ENCODE measurements at places on chromosomes 1 and 21.

GRCh38 chr1:57281324-57281723 lies 142.5 kb downstream of the DAB1 start:
- DNase-seq: peak; percentile 84

DNA sequence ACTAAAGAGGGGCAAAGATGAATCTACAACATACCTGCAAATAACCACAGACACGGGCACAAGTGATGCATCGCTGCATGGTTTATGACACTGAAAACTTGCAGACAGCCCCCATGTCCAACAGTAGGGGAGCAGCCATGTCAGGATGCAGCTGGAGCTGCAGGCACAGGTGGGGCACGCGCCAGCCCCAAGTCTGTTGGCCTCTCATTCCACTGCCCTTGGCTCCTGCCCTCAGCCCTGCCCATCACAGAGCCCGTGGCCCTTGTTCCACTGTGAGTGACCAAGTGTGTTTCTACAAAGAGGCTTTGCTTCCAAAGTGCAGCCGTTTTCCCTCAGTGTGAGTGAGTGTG lies 3.2 kb upstream of the PADI4 start:
- DNase-seq: no peak

- DNase-seq: no peak
Observed at GRCh38 chr1:48667782-48668181, 108.9 kb downstream of the BEND5 start.

- DNase-seq: peak; percentile 68
Observed at GRCh38 chr1:7149080-7149838, 364.0 kb downstream of the CAMTA1 start.

- no peak for DNase-seq
Observed at GRCh38 chr1:154609398-154610380, 1.7 kb upstream of the ADAR start.

- peak; percentile 38 for DNase-seq
Observed at GRCh38 chr1:12049616-12050015, 13.5 kb upstream of the TNFRSF8 start.

DNA sequence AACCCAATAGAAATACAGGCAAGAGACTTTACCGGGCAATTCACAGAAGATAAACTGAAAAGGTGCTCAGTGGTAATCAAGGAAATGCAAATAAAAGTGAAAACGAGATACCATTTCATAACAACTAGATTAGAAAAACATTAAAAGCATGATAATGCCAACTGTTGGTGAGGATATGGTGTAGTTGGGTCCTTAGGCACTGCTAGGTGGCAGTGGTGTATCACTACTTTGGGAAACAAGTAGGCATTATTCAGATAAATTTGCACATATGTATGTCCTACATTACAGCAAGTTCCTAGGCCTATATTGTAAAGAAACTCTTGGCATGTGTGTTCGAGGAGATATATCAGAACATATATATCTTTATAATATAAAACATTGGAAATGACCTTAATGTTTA lies 31.0 kb downstream of the AZIN2 start:
- peak; percentile 46 for DNase-seq

GRCh38 chr1:225695578-225696337 lies 42.8 kb upstream of the ENAH start:
- DNase-seq: peak; percentile 71

- DNase-seq: peak; percentile 15
Observed at GRCh38 chr1:61152066-61152465, 69.7 kb downstream of the NFIA start.
